ENCODE measurements at places on chromosomes 1 and 21.

DNA sequence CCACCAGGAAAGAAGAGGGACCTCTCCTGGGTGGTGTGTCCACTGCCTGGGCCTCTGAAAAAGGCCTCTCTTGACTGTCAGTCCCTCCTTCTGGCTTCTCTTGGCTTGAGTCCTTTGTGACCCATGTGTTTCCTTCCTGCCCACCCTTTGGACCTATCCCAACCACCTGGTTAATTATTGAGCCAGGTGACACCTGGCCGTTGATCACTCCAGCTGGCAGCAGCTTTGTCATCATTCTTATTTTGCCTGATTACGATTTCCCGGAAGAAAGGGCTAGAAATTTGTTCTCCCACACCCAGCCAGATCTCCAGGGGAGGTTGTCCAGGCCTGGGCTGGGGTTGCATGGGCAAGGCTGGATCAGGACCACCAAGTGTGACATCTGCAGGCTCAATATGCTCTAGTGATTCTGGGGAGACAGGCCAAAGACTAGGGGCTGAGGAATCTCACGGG is 24.8 kb downstream of the CSF1 start:
- DNase-seq = no peak

- DNase-seq = no peak
Observed at GRCh38 chr1:47755101-47755990, 241.8 kb downstream of the TRABD2B start.

DNA sequence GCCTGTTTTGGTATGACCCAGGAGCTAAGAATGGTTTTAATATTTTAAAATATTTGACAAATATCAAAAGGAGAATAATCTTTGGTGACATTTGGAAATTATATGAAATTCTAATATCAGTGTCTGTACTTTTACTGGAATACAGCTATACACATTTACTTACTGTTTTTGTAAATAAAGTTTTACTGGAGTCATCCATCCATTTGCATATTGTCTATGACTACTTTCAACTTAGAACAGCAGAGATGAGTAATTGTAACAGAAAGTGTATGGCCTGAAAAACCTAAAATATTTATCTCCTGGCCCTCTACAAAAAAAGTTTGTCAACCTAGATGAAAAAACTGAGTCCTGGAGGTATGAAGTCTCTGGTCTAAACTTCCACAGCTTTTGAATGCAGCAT is 5.8 kb upstream of the MAP3K7CL start:
- DNase-seq = no peak

DNA sequence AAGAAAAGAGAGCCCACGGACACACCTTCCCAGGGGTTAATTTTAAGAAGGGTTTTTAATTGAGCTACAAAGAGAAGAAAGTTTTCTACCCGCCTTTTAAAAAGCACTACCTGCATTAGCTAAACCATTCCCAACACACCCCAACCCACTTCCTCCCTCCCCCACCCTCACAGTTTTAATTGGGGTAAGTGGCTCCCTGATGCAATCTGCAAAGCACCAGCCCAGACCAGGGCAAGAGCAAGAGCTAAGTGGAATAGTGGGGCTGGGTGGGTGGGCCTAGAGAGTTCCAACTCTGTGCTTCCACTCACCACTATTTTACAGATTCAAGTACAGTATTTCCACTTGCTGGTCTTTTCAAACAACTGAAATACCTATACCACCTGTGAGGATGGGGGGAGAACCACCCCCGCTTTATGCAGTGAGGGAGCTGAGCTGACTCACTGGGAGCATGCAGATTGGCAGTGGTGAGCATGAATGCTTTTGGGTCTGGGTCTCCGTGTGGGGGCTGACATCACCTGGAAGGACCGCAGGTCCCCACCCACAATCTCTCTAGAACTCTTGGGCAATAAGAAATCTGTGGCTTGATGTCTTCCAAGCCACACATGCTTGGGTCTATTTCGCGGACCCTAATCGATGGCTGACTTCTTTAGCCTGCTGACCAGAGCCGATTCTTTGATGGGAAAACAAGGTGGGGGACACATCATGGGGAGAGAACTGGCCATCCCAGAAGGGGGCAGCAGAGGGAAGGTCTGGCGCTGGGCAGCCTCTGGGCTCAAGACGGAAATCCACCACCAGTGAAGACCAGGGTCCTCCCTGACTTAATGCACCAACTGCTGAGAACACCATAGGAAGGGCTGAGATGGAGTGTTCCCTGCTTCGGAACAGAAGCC is 95.5 kb downstream of the SSBP3 start:
- DNase-seq = no peak

DNA sequence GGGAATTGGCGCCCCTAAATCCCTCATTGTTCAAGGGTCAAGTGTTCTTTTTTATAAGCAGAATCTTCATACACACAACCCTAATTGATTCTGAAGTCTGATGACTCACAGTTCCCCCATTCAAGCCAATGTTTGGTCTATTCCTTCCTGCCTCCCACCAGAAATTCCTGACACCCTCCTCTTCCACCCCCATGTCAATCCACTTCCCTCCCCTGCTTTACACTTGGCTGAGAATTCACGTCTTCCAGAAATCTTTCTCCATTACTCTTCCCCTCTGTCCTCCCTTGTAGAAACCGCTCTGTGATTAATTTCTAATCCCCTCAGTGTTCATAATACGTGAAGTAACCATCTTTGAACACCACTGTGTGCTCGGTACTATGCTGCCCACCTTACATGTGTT is 76.2 kb upstream of the CD34 start:
- DNase-seq = no peak

DNA sequence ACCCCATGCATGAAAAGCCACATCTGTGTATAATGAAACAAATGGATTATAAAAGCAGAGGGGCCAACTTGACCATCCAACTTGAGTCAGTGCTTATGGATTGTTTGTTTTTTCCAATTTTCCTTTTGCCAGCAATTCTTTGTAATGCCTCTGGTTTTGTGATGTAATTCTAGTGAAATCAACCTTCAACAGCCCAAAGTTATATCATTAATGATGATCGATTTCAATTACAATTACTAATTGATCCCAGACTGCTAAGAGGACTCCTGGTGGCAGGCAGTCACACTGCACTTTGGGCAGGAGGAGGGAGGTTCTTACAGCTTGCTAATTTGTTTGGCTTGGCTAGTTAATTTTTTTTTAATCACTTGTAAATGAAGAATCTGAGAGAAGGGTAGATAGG is 552.3 kb downstream of the NUF2 start:
- no peak for DNase-seq

DNA sequence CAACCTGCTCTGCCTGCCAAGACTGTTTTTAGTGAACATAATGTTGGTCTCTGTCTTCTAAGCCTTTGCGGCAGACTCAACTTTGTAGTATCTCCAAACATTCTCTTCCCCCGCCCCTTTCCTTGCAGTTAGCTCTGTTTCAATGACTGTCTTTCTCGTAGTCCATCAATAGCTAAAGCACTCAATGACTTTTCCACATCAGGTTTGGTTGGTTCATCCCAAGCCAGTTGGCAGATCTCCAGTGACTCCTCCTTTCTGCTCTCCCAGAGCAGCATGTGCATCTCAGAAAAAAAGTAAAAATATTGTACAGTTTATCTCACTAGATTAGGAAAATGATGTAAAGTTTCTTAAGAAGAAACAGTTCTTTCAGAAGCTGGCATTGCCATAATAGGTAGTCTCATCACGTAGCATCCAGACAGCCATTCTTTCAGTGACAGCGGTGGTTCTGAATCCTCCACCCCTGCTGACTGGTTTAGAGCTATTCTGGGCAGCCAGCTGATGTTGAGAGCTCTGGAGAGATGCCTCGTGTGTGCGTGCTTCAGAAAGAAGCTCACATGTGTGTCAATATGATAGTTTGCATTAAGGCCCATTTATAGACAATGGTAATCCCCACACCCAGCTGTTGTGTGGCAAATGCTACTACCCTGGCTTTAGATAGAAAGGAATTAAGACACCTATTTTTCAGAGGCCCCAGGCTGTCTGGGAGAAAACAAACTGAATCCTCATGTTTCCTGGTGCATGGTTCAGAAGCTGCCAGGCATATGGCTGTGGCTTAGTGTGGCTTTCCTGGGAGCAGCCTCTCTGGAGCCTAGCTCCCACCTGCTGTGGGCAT is 53.2 kb downstream of the CNN3 start:
- no peak for DNase-seq

GRCh38 chr1:205441318-205441633 is 14.6 kb downstream of the BLACAT1 start:
- no peak for DNase-seq

DNA sequence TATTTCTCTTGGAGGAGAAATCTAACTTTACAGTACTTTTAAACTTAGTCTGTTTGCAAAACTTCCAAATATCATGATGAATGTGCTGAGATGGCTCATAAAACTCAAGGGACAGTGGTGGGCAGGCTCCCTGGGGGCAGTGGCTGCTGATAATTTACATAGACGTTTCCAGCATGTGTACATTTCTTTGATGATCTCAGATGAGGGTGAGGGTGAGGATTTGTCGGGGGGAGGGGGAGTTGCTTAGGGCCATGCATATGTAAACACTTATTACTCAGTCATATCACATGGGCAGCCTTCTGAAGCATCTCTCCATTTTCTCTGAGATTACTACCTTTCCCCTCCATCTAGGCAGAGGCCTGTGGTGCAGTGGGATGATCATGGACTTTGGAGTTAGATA is 152.9 kb upstream of the HMGB4 start:
- DNase-seq = no peak

- no peak for DNase-seq
Observed at GRCh38 chr1:201877877-201878401, 10.8 kb upstream of the SHISA4 start.

DNA sequence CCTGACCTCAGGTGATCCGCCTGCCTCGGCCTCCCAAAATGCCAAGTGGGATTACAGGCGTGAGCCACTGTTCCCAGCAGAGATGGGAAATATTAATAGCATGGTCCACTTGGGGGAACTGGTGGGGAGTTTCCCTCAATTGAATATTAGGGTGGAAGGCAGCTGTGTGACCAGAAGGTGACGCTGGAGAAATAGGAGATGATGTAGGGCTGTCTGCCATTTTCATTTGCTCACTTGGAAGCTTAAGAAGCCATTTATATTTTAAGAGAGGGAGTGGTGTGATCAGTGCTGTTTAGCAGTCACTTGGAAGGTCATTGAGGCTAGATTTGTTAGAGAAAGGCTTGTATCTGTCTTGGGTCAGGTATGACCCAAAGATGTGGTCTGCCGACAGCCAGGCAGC is 19.9 kb downstream of the KDM4A start:
- DNase-seq = no peak
